Caco-2 (cell line): ENCODE measurements at places on chromosomes 3 and 15. TPM values are rescaled to one million over a fixed set of nuclear protein-coding genes. Genes with fewer than 3 reads are reported as not detected.

- DNase-seq = no peak
Observed at GRCh38 chr3:141052201-141053069, 1.3 kb downstream of the SPSB4 start.

GRCh38 chr15:67114846-67115585 is 49.6 kb downstream of the SMAD3 start:
- no peak for DNase-seq

DNA sequence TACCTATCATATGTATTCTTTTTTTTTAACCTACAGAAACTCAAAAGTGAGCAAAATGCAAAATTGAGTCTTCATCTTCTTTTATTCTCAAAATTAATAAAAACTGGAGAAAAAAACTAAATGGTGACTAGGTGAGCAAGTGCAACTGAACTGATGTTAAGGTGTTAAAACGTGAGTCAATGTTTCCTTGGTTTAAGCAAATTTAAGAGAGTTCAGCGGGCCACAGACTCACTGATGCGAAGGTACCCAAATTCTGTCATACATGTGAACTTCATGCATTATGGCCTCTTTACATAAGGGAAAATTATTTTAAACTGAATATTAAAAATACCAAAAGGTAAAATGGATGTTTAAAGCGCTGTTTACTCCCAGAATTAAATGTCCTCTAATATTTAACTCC is 206.6 kb downstream of the FOXP1 start:
- DNase-seq = no peak

- DNase-seq = no peak
Observed at GRCh38 chr3:60989626-60990441, 261.4 kb downstream of the FHIT start.

ERICH6 gene
- total RNA-seq = not detected in 2 replicates
